ENCODE measurements at places on chromosomes 7 and 10. TPM values are rescaled to one million over a fixed set of nuclear protein-coding genes. Genes with fewer than 3 reads are reported as not detected.

ZNF467 gene
- total RNA-seq, result 3.7 TPM

- no peak for ATAC-seq
These were observed 23.7 kb upstream of the SEPTIN7 start for GRCh38 chr7:35777121-35777520.

- ATAC-seq, result no peak
These were observed 5.4 kb downstream of the COL13A1 start for GRCh38 chr10:69807122-69807521.

DNA sequence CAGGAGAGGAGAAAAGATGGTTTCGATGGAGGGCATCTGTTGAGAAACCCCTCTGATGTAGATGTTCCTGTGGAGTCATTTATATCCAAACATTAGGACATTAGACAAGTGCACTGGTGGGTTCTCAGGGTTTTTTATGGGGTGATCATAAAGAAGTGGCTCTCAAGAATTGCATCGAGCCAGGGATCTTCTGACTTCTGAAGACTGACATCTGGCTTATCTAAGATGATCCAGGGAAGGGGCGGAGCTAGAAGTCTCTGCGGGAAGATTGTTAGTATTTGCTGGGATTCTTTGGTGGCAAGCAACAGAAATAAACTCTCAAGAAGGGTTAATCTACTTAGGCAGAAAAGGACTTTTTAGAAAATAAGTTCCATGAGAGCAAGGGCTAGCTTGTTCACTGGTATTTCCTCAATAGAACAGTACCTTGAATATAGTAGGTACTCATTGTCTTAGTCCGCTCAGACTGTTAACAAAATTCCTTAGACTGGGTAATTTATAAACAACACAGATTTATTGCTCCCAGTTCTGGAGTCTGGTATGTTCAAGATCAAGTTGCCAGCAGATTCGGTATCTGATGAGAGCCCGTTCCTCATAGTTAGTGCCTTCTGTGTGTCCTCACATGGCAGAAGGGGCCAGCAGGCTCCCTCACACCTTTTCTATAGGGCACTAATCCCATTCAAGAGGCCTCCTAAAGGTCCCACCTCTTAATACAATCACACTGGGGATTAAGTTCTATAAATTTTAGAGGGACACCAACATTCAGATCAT is 28.5 kb upstream of the SYPL1 start:
- ATAC-seq, result no peak

DNA sequence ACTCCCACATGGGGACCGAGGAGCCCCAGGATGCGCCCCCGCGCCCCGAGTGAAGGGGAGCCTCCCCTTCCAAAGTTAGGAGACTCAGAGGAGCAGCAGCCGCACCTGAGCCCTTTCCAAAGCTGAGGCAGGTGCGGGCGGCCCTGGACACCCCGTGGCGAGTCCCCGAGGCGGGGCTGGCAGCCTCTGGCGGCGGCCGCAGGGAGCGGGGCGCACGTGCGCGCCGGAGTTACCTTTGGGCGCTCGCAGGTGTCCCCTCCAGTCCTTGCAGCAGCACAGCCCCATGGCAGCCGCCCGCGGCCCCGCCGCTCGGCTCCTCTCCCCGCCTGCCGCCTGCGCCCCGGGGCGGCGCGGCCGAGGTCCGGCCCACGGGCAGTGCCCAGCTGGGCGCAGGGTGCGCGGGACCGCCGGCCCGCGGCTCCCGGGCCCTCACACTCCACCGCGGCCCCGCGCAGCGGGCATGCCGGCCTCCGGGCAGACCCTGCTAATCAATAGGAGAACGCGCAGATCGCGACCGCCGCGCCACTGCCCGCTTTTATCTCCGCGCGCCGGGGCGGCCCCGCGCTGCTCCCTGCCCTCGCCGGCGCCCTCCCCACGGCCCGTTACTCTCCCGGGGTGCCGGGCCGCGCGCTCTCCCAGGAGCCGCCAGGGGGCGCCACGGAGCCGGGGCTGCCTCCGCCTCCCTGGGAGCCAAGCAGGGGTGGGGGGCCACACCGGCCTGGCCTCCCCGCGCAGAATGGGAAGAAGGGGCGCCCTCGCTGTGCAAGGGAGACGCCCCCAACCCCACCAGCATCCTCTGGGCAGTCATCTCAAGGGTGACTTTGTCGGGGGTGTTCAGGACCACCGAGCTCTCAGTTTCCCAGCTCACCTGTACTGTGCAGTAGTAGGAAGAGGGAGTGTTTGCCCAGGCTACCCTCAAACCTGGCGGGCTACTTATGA is 80.8 kb downstream of the ARHGAP22 start:
- ATAC-seq, result peak; percentile 75

DNA sequence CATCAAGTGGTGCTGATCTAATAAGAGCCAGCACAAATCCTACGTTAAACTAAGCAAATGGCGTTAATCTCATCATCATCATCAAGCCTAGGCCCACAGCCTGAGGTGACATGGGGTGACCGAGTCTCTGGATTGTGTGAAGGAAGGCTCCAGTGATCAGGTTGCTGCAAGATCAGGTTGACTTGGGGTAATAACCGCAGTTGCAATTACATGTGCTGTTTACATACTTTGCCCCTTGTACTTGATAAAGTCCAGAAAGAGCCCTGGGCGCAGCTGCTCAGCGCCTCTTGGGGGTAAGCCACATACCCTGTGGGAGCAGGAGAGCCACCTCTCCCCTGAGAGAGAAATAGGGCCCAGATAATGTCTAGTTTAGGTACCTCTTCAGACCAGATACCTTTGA is 228.1 kb downstream of the WDR11 start:
- ATAC-seq, result no peak

Measured in motor neuron (in vitro differentiated cells).